ENCODE measurements at places on chromosomes 3 and 15.

GRCh38 chr15:70492240-70493177 lies 270.8 kb downstream of the UACA start:
- DNase-seq, result no peak

GRCh38 chr3:65979162-65979561 lies 59.6 kb downstream of the MAGI1 start:
- no peak for DNase-seq

DNA sequence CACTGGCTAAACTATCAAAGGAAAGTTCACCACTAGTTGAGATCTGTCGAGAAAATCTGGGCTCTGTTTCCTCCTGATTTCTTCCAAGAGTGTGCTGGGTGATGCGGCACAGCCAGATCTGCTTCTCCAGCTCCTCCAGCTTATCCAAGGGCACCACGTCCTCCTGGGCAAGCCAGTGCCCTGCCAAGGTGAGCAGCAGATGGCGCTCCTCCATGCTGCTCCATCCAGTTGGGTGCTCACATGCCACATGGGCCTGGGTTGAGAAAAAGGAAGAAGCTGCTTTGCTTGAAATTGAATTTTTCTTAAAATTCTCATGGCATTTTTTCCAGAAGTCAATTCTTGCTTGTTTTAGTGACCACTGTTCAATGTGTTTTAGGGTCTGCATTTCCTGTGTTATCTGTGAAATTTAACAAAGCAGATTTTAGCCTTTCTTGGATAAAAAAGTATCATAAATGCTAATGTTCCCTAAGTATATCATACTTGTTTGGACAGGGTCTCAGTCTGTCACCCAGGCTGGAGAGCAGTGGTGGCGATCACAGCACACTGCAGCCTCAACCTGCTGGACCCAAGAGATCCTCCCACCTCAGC lies 47.3 kb downstream of the EIF3J start:
- DNase-seq, result peak; percentile 50

DNA sequence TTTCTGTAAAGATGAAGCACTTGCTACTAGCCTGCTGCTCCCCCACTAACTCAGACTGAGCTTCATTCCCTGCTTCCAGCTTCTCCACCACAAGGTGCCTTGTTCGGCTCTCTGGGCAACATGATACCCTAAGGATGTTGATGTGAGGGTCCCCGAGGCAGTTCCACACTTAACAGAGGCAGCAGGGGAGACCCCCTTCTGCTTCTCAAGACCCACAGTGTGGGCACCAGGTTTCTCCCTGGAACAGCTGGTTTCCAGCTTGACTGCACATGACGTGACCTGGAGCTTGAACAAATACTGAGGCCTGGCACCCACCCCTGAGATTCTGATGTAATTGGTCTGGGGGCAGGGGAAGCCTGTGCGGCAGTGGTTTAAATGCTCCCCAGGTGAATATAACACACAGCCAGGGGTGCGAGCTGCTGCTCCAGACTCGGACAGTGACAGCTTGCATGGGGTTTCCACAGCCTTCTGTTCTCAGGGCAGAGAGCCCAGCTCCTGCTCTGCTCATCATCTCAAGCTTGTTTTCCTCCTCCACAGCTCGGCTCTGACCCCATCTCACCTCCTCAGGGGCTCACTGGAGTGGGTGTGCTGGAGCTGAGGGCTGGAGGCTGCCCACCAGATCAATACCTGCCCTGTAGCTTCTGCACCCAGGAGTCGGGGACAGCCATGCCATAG lies 95.0 kb upstream of the HACD2 start:
- DNase-seq, result peak; percentile 29

DNA sequence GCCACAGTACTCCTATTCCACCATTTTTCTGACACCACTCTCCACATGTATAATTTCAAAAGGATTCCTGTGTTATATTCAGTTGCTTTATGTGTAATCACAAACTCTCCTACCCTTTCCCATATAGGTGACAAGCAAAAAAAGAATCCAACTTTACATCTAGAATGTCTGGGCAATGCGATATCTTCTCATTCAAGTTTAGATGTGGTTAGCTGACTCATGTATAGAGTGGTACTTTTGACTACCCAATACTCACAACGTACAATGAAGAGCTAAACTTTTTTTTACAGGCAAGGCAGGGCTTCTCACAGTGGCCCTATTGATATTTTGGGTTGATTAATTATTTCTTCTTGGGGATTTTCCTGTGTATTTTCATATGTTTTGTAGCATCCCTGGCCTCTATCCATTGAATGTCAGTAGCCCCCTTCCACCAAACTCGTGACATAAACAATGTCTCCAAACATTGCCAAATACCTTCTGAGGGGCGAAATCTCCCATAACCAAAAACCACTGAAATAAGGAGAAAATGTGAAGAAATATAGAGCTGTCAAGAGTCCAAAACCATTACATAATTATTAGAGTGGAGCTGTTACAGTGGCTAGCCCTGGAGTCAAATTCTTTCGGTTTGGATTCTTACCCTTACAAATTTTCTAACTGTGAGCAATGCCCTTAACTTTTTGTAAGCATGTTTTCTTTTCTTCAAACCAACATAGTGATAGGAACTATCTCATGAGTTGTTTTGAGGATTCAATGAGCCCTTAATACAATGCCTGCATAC lies 342.6 kb downstream of the NSUN3 start:
- no peak for DNase-seq

DNA sequence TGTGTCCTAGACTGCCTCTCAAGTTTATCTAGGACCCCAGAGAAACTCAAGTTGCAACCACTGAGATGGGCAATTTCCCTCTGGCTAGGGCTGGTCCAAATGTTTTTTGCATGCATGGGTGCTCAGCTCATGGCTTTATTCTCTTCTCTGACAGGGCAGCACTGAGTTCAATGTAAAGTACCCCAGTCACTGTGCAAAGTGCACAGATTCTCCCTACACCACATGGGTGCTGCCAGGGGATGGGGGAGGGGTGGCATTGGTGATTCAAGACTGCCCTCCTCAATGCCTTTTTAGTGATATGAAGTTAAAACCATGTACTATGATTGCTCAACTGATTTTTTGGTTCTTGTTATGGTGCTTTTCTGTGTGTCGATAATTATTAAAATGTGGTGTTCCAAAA lies 14.8 kb upstream of the RAD51 start:
- no peak for DNase-seq

GRCh38 chr3:187709155-187709554 lies 6.8 kb upstream of the RTP2 start:
- peak; percentile 41 for DNase-seq

- DNase-seq, result no peak
Measured at GRCh38 chr3:98918586-98918985, 17.1 kb upstream of the DCBLD2 start.
